ENCODE measurements at places on chromosomes 16 and 17.

GRCh38 chr17:83031321-83031945 is 48.0 kb upstream of the METRNL start:
- no peak for DNase-seq

- DNase-seq, result no peak
Measured at GRCh38 chr17:71392715-71393567, 727.9 kb upstream of the SOX9 start.

DNA sequence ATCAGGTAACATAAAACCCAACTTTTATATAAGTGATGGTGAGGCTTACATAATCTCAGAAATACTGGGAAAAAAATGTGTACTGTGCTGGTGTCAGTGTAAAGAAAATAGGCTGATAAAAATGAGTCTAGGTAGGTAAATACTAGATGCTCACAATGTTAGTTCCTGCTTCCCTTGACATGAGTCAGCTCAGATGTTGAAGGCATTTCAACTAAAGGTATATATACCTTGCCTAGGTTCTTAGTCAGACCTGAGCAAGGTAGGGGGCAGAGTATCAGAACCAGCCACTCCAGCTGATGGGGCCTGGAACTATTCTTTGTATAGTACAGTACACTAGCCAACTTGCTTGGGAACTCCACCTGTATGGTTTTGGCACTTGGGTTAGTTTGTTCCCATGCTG is 51.0 kb upstream of the CA10 start:
- DNase-seq, result no peak

DNA sequence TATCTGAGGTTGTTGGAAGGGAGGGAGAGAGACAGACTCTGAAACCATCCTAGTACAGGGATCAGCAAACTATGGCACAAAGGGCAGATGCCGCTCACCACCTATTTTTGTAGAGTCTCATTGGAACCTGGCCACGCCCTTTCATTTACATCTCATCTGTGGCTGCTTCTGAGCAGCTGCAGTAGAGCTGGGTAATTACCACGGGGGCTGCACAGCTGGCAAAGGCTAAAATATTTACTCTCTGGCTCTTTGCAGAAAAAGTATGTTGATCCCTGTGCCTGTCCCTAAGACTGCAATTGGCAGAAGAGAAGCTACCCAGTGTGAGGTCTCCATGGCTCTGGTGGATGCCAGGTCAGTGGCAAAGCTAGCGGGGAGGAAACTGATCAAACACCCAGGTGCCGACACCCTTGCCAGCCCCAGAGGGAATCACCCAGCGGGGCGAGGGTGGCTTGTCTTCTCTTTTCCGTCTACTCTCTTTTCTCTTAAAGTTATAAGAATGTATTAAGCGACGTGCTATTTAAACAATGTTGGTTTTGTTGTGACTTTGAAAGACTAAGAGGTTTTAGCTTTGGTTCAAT is 14.0 kb downstream of the CEP295NL start:
- DNase-seq, result no peak
